ENCODE measurements at places on chromosomes 7 and 10. TPM values are rescaled to one million over a fixed set of nuclear protein-coding genes. Genes with fewer than 3 reads are reported as not detected.
A peak's percentile ranks its signal among the peaks of the same experiment; 100 is the strongest.

The TRPV5 gene
- total RNA-seq = 0.21 TPM

The JCAD gene
- total RNA-seq = 40.8 TPM

The ADRA2A gene
- total RNA-seq = 62.1 TPM

The IFIT1B gene
- not detected for total RNA-seq

The GARIN1A gene
- 3.5 TPM for total RNA-seq

- peak overlapping the region; percentile 47 for H3K4me3 ChIP-seq
- no peak for DNase-seq
- H3K4me1 ChIP-seq = no peaks in the 10 kb centered on the region
- peak overlapping the region; percentile 66 for H3K27ac ChIP-seq
- no peaks in the 10 kb centered on the region for H3K36me3 ChIP-seq
These were observed 43.0 kb upstream of the RPA3 start for GRCh38 chr7:7761340-7761973.

DNA sequence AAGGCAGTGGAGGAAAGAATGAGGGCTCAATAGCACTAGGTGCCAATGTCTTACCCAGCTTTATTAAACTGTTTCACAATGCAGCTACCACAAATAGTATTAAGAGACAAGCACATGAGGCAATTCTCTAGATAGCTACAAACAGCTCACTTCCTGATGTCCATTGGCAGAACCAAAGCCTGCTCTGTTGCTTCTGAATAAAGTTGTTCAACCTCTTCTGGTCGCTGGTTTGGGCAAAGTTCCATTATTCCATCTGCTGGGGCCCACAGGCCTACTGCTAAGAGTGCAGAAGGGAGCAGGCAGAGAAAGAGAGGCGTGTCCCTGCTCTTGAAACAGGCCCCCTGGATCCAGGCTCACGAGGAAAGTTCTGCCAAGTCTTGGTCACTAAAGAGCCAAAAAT lies 173.9 kb downstream of the ZNF438 start:
- no peak overlapping the region for H3K27ac ChIP-seq
- peaks cover 42% of the 10 kb centered on the region for H3K4me1 ChIP-seq

DNA sequence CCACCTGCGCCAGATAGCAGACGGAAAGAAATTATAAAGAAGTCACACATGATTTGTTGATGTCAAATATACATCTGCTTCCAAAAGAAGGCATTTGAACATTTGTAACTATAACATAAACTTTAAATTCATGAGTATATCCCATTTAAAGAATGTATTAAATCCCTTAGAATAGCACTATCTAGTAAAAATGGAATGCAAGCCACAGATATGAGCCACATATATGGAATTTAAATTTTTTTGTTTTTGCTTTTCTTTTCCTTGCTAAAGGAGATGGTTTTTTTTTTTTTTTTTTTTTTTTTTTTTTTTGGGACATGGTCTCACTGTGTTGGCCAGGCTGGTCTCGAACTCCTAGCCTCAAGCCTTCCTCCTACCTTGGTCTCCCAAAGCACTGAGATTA lies 730.8 kb downstream of the PHTF2 start:
- no peaks in the 10 kb centered on the region for H3K4me1 ChIP-seq
- DNase-seq = no peak
- no peaks in the 10 kb centered on the region for H3K36me3 ChIP-seq
- no peak overlapping the region for H3K27ac ChIP-seq
- no peak overlapping the region for H3K4me3 ChIP-seq

DNA sequence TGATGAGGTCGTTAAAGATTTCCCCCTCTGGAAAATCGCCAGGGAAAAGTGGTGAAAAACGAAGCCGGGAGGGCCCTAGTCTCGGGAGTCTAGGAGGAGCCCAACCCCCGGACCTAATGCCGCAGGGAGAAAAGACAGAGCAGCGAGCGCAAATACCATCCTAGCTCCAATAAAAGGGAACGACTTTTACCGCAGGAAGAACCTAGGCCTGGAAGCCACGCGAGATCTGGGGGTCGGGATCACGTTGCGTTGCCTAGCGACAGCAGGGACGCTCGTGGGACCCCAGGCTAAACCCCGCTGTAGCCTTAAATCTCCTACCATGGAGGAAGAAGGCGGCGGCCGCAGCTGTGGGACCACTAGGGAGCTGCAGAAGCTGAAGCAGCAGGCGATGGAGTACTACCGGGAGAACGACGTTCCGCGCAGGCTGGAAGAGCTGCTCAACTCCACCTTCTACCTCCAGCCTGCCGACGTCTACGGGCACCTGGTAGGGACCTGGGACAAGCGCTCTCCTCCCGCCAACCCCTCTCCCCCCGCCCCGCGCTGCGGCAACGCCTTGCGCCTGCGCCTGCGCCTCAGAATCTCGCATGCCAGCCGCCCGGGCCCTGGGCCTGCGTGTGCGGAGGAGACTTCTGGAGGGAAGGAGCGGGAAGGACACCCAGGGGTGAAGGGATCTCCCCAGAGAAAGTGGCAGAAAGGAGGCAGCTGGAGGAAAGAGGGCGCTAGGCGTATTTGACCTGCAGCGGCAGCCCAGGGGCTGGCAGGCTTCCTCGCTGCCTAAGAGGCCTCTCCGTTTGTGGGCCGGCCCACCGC lies at the start of gene ENO4:
Gene ENO4, plus strand, starts transcription at position 252 of the 810 bp plus-strand sequence. Its CDS starts 68 bp downstream, at position 320.
- peak within 1 kb of the TSS; percentile 58 for H3K4me3 ChIP-seq
- H3K27me3 ChIP-seq = no peaks in the 10 kb centered on the region
- no peak for DNase-seq
- H3K36me3 ChIP-seq = no peaks in the 10 kb centered on the region
- peak within 1 kb of the TSS; percentile 53 for H3K27ac ChIP-seq
- H3K4me1 ChIP-seq = peaks cover 17% of the 10 kb centered on the region

- H3K27ac ChIP-seq = no peak overlapping the region
- no peaks in the 10 kb centered on the region for H3K27me3 ChIP-seq
- no peak overlapping the region for H3K4me3 ChIP-seq
- no peaks in the 10 kb centered on the region for H3K36me3 ChIP-seq
These were observed 101.6 kb downstream of the HECTD2 start for GRCh38 chr10:91511549-91512330.

GRCh38 chr7:138478499-138478908 lies 18.4 kb downstream of the TRIM24 start:
- H3K4me3 ChIP-seq = no peak overlapping the region
- no peaks in the 10 kb centered on the region for H3K36me3 ChIP-seq
- no peaks in the 10 kb centered on the region for H3K27me3 ChIP-seq
- no peaks in the 10 kb centered on the region for H3K4me1 ChIP-seq

- no peak overlapping the region for H3K27ac ChIP-seq
- no peak for DNase-seq
- no peaks in the 10 kb centered on the region for H3K27me3 ChIP-seq
- no peaks in the 10 kb centered on the region for H3K36me3 ChIP-seq
These were observed 1.9 kb upstream of the MYH16 start for GRCh38 chr7:99270702-99271101.

DNA sequence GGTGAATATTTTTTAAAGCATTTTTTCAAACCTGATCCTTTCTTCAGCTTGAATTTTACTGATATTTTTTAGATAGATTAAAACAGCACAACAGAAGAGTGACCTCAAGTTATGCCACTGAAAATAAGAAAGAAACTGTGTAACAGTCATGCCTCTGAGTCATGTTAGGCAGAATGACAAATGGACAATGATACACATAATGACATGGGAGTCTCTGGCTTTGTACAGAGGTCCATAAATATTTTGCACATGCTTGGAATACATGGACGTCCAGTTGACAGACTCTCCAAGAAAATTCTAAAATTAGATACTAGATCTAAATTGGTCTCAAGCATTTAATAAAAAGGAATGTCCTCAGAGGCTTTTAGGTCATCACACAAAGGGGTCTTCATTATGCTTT lies 21.9 kb upstream of the SEMA3A start:
- H3K4me1 ChIP-seq = no peaks in the 10 kb centered on the region
- H3K27me3 ChIP-seq = no peaks in the 10 kb centered on the region
- no peaks in the 10 kb centered on the region for H3K36me3 ChIP-seq
- H3K4me3 ChIP-seq = no peak overlapping the region

DNA sequence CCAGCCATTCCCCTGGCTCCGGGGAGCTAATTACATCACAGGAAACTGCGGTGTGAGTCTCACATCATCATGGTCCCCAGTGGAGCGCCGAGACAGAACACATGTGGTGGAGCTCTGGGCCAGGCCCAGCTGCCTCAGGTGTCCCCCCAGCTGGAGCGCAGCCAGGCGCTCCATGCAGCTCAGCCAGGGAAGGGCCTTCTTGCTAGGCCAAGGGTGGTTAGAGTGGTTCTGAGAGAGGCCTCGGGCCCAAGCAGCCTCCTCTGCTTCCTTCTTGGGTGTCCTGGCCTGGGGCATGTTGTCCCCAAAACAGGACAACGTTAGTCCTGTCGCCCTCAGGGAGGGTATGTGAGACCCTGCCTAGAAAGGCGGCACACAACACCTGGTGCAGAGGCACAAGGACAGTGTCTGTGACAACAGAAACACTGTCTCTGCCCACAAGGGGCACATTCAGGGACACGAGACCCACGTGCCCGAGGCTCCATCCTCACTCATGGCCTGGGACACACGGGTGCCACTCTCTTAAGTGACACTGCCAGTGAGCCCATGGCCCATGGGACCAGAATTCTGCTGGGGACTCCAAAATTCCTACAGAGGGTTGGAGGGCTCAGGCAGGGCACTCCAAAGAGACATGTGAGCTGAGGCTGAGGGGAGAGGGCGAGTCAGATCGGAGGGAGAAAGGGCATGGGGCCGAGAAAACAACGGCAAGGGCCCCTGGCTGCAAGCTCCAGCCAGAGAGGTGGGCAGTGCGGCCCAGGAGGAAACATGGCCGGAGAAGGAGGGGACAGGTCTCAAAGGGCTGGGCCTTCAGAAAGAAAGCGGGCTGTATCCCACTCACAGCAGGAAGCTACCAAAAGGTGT lies 37.0 kb upstream of the RET start:
- H3K36me3 ChIP-seq = no peaks in the 10 kb centered on the region
- no peaks in the 10 kb centered on the region for H3K27me3 ChIP-seq
- H3K4me1 ChIP-seq = no peaks in the 10 kb centered on the region
- no peak for DNase-seq
- H3K4me3 ChIP-seq = no peak overlapping the region
- no peak overlapping the region for H3K27ac ChIP-seq

DNA sequence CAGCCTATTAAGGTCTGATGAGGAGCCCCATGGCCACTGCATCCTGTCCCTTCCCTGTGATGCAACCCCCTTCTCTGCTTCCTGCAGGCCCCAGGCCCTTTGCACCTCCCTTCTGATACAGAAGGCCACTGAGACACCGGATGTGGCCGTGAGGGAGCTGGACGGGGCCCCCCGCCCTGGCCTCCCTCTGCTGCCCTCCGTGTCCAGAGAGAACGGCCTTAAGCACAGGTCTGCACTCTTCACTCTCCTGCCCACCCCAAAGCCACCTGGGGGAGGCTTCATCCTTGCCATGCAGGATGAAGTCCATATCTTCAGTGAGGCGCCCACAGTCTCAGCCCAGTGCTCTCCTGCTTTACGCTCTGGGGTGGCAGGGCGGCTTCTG lies 86.9 kb upstream of the GNA12 start:
- DNase-seq = no peak
- H3K36me3 ChIP-seq = no peaks in the 10 kb centered on the region
- H3K27me3 ChIP-seq = peaks cover 7% of the 10 kb centered on the region
- H3K27ac ChIP-seq = no peak overlapping the region
- H3K4me3 ChIP-seq = no peak overlapping the region
- H3K4me1 ChIP-seq = no peaks in the 10 kb centered on the region

- no peaks in the 10 kb centered on the region for H3K4me1 ChIP-seq
- no peaks in the 10 kb centered on the region for H3K36me3 ChIP-seq
- no peaks in the 10 kb centered on the region for H3K27me3 ChIP-seq
- no peak overlapping the region for H3K4me3 ChIP-seq
These were observed 20.4 kb upstream of the NUP42 start for GRCh38 chr7:23161482-23161881.

- no peak overlapping the region for H3K4me3 ChIP-seq
- peaks cover 14% of the 10 kb centered on the region for H3K27me3 ChIP-seq
- H3K4me1 ChIP-seq = no peaks in the 10 kb centered on the region
- H3K36me3 ChIP-seq = no peaks in the 10 kb centered on the region
- no peak overlapping the region for H3K27ac ChIP-seq
These were observed 757 bp downstream of the RAB19 start for GRCh38 chr7:140404565-140405065.

- H3K36me3 ChIP-seq = no peaks in the 10 kb centered on the region
- no peaks in the 10 kb centered on the region for H3K4me1 ChIP-seq
- no peak overlapping the region for H3K27ac ChIP-seq
- no peak overlapping the region for H3K4me3 ChIP-seq
These were observed 129.2 kb downstream of the CUL2 start for GRCh38 chr10:34960983-34961382.

GRCh38 chr10:117601716-117602115 lies 59.2 kb downstream of the EMX2 start:
- peaks cover 4% of the 10 kb centered on the region for H3K27me3 ChIP-seq
- H3K27ac ChIP-seq = no peak overlapping the region
- H3K4me3 ChIP-seq = no peak overlapping the region
- DNase-seq = no peak

DNA sequence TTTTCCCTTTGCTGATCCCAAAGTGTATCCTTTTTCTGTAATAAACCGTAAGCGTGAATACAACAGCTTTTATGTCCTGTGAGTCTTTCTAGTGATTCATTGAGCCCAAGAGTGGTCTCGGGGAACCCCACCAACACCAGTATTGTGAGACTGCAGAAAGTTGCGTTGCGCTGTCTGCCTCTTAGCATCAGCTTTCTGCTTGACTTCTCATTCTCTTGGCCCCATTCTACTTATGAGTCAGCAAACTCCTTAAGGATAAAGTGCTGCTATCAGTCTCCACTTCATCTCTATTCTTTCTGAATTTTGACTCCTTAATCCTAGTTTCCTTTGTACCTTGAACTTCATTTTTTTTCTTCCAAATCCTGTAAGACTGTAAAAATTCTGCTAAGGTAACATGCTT lies 184.3 kb upstream of the MBL2 start:
- H3K27ac ChIP-seq = no peak overlapping the region
- no peak overlapping the region for H3K4me3 ChIP-seq

GRCh38 chr10:128306966-128307365 lies 180.7 kb upstream of the MKI67 start:
- H3K27me3 ChIP-seq = no peaks in the 10 kb centered on the region
- no peaks in the 10 kb centered on the region for H3K36me3 ChIP-seq
- no peak overlapping the region for H3K27ac ChIP-seq
- no peak for DNase-seq

GRCh38 chr10:27188897-27189296 lies 33.7 kb downstream of the MASTL start:
- no peak overlapping the region for H3K27ac ChIP-seq
- no peaks in the 10 kb centered on the region for H3K36me3 ChIP-seq
- no peak overlapping the region for H3K4me3 ChIP-seq

GRCh38 chr10:72295330-72295910 lies 21.7 kb downstream of the DDIT4 start:
- peak overlapping the region; percentile 97 for H3K27ac ChIP-seq
- H3K36me3 ChIP-seq = no peaks in the 10 kb centered on the region
- H3K4me3 ChIP-seq = no peak overlapping the region
- no peaks in the 10 kb centered on the region for H3K27me3 ChIP-seq
- no peaks in the 10 kb centered on the region for H3K4me1 ChIP-seq
- DNase-seq = no peak

DNA sequence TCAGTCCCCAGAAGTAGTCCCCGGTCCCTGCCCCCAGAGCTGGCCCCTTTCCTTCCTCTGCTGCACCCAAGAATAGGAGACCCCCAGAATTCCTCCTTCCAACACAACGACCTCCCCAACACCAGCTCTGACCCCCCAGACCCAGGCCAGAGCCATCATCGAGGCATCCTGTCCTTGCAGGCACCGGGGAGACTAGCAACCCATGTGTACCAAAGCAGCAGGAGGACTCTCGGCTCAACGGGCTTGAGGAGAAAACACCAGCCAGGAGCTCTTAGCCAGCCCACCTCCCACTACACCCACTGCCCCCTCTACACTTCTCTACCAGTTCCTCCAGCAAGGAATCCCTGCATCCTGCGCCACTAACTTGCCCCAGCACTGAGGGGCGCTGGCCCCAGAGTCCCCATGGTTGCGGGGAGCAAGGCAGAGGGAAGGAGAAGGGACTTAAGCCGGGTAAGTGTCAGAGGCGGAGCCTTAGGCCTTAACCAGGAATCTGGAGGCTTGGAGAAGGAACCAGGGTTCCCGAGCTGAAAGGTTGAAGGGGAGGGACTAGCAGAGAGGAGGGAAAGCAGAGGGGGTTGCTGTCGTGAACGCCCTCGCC lies 3.9 kb downstream of the GRID1 start:
- peaks cover 44% of the 10 kb centered on the region for H3K27me3 ChIP-seq
- H3K36me3 ChIP-seq = no peaks in the 10 kb centered on the region
- DNase-seq = no peak

Data from tibial nerve (tissue), 4 donors.